ENCODE measurements at places on chromosomes 16 and 17. TPM values are rescaled to one million over a fixed set of nuclear protein-coding genes. Genes with fewer than 3 reads are reported as not detected.

- H3K4me3 ChIP-seq, result peak overlapping the region; percentile 74
- H3K4me1 ChIP-seq, result peaks cover 63% of the 10 kb centered on the region
- H3K27ac ChIP-seq, result peak overlapping the region; percentile 85
- DNase-seq, result peak; percentile 57
- no peaks in the 10 kb centered on the region for H3K27me3 ChIP-seq
These were observed 20.1 kb downstream of the CD7 start for GRCh38 chr17:82297280-82297713.

DNA sequence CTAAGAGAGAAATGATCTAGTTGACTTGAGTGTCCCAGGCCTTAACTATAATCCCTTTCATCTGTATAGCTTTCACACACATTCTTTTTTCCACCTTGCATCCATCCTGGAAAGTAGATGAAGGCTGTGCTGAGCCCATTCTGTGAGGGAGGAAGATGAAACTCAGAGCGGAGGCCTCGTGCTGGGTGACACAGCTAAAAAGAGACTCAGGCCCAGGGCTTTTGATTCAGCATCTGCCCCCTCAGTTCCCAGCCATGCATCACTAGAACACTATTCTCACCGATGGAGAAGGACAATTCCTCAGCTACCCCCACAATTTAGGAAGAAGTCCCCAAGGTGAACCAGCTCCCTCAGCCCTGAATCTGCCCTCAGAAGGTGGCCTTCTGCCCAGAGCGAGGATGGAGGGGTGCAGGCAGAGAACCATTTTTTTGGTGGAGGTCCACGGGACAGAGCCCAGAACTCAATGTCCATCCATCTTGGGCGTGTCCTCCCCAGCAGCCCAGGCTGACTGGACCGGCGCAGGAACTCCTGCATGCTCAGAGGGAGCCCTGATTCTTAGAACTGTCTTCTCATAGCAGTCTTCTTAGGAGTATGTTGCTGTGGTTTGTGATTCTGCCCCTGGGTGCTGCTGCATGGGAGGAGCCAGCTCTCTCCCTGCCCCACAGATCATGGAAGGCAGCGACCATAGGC is 5.8 kb upstream of the MYCBPAP start:
- H3K36me3 ChIP-seq, result peaks cover under 1% of the 10 kb centered on the region
- peaks cover 10% of the 10 kb centered on the region for H3K4me1 ChIP-seq
- DNase-seq, result no peak
- H3K27me3 ChIP-seq, result peaks cover 19% of the 10 kb centered on the region

DNA sequence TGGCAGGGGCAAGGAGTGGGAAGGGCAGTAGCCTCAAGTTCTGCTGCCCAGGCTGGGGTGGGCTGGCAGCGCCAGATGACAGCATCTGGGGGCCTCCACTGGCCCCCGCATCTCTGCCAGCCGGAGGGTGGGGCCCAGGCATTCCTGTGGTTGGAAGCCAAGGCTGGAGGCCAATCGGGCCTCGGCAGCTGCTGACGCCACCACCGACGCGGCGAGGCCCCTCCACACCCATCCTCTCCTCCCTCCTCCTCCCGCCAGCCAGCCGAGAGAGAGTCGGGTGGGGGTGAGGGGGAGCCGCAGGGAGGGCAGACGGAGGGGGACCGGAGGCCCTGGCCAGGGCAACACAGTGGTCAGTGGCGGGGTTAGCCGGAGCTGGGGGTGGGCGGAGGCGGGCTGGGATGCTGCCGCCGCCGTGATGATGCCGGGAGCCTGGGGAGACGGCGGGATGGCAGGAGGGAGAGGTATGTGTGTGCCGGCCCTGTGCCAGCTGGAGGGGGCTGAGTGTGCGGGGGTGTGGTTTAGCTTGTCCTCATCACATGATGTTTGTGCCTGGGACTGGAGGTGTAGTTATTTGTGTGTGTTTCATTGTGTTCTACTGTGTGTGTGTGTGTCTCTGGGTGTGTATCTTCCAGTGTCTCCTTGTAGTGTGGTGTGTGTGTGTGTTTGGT is 36.6 kb downstream of the ARHGAP23 start:
- peak; percentile 94 for DNase-seq
- H3K4me3 ChIP-seq, result peak overlapping the region; percentile 60
- peaks cover 21% of the 10 kb centered on the region for H3K36me3 ChIP-seq
- H3K27ac ChIP-seq, result peak overlapping the region; percentile 68
- H3K4me1 ChIP-seq, result peaks cover 24% of the 10 kb centered on the region

GRCh38 chr17:77472468-77473310 is 331.9 kb downstream of the SEC14L1 start:
- H3K27ac ChIP-seq, result peak overlapping the region; percentile 92
- H3K4me3 ChIP-seq, result peak overlapping the region; percentile 32
- no peaks in the 10 kb centered on the region for H3K27me3 ChIP-seq
- DNase-seq, result no peak

- DNase-seq, result no peak
- peaks cover 56% of the 10 kb centered on the region for H3K4me1 ChIP-seq
- H3K27me3 ChIP-seq, result no peaks in the 10 kb centered on the region
These were observed 110.6 kb downstream of the PRKCA start for GRCh38 chr17:66412857-66413558.

DNA sequence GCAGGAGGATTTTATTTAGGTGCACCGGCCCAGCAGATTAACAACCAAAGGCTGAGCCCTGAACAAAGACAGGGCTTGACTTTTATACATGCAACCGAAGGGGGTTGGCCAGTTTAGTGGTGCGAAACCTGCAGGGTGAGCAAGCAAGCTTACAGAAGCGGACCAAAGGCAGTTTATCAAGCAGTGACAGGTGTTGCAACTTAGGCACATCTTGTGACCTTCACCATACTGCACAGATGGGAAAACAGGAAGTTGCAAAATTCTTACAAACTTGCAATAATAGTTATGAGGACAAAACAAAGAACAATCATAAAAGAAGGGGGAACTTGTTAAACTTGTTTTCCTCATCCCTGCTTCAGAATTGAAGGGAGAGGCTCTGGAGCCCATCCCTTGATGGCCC is 1265.1 kb downstream of the CDH8 start:
- DNase-seq, result no peak
- no peak overlapping the region for H3K27ac ChIP-seq
- H3K36me3 ChIP-seq, result no peaks in the 10 kb centered on the region

DNA sequence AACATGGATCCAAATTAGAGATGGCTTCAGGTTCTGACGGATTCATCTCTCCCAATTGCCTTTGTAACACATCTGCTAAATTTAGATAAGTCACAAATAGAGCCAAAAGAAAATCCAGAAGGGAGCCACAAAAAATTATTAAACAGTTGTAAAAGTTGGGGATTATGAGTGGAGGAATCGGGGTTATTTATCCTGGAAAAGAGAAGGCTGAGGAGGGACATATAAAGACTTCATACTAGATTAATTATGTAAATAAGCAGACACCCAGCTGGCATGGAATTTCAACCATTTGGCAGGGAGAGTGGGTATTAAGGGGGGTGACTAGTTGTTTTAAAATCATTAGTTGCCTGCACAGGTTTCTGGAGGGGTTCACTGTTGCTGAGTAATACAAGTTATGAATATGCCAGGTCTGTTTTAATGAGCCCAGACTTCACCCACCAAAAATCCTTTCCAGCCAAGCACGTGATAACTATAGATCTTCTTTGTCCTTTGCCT is 89.6 kb downstream of the CDH13 start:
- peaks cover 49% of the 10 kb centered on the region for H3K27me3 ChIP-seq
- H3K27ac ChIP-seq, result no peak overlapping the region
- no peak overlapping the region for H3K4me3 ChIP-seq
- H3K36me3 ChIP-seq, result no peaks in the 10 kb centered on the region

GRCh38 chr16:24188021-24188542 is 68.1 kb upstream of the CACNG3 start:
- H3K36me3 ChIP-seq, result no peaks in the 10 kb centered on the region
- H3K27me3 ChIP-seq, result peaks cover 69% of the 10 kb centered on the region
- H3K4me1 ChIP-seq, result no peaks in the 10 kb centered on the region
- no peak overlapping the region for H3K27ac ChIP-seq
- H3K4me3 ChIP-seq, result no peak overlapping the region

DNA sequence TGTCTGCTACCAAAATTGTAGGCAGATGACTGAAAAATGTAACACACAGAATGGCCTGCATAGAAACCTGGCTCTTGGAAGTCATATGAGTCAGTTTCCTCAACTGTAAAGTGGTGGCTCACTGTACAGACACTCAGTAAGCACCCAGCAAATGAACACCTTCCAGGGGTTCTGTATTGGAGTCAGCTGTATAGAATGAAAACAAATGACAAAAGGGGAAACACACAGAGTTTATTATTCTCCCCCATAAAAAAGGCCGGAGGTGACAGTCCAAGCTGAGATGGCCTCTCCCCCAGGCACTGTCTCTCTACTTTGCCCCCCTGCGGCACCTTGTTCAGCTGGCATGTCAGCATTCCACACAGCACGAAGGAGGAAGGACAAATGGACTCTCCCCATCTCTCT is 6.2 kb upstream of the MEOX1 start:
- H3K4me3 ChIP-seq, result no peak overlapping the region
- H3K27me3 ChIP-seq, result peaks cover 25% of the 10 kb centered on the region
- DNase-seq, result peak; percentile 35
- H3K27ac ChIP-seq, result no peak overlapping the region

DNA sequence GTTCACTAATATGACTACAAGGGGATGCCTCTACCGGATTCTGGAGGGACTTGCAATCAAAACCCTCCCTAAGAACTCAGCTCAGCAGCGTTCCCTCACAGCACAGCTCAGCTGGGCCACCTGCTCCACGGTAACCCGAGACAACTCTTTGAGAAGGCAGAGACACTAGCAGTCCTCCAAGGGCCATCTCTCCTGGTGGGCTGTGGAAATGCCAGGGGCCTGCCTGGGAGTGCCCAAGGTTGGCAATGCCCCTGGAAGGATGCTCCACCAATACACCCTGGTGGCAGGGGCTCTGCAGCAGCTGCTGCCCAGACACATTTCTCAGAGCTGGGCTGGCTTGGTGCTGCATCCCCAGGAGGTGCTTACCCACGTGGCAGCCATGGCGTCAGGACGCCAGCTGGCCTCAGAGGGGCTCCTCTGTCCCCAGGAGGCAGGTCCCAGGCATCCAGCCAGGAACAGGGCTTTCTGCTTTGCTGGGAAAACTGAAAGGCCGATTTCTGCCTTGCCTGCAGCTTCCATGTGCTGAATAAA is 16.5 kb downstream of the CDIP1 start:
- H3K4me3 ChIP-seq, result no peak overlapping the region
- H3K4me1 ChIP-seq, result peaks cover 20% of the 10 kb centered on the region
- no peak for DNase-seq
- H3K27me3 ChIP-seq, result no peaks in the 10 kb centered on the region
- no peaks in the 10 kb centered on the region for H3K36me3 ChIP-seq

DNA sequence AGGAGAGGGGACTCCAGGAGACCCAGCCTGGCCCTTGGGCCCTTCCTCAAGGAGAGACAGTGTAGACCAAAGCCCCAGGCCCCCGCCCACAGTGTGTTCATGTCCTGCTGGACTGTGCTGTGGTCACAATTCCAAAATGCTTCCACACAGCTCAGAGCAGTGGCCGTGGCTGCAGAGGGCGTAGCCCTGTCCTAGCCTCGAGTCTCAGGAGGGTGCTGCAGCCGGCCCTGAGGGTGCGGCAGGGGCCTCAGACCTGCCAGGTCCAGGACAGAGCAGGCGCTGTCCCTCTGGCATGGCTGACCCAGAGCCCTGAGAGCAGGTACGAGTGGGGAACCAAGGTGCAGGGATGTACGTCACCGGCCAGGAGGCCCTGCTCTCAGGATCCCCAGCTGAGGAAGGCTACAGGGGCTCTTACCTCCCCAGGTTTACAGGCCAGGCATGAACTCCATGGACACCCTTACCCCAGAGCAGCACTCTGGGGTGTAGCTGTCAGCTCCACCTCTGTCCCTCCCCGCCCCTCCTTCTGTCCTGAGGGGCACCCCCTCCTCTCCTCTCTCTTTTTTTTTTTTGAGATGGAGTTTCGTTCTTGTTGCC is 7.3 kb downstream of the DBNDD1 start:
- no peak overlapping the region for H3K27ac ChIP-seq
- no peaks in the 10 kb centered on the region for H3K4me1 ChIP-seq
- peaks cover 11% of the 10 kb centered on the region for H3K36me3 ChIP-seq
- no peak overlapping the region for H3K4me3 ChIP-seq
- no peaks in the 10 kb centered on the region for H3K27me3 ChIP-seq

GRCh38 chr17:69218986-69219385 is 9.6 kb downstream of the ABCA10 start:
- no peak overlapping the region for H3K27ac ChIP-seq
- no peaks in the 10 kb centered on the region for H3K36me3 ChIP-seq
- DNase-seq, result no peak
- H3K4me1 ChIP-seq, result peaks cover 5% of the 10 kb centered on the region
- H3K27me3 ChIP-seq, result no peaks in the 10 kb centered on the region

GRCh38 chr16:49467540-49468372 is 94.2 kb downstream of the C16orf78 start:
- H3K27ac ChIP-seq, result no peak overlapping the region
- H3K27me3 ChIP-seq, result peaks cover 89% of the 10 kb centered on the region
- H3K36me3 ChIP-seq, result no peaks in the 10 kb centered on the region

DNA sequence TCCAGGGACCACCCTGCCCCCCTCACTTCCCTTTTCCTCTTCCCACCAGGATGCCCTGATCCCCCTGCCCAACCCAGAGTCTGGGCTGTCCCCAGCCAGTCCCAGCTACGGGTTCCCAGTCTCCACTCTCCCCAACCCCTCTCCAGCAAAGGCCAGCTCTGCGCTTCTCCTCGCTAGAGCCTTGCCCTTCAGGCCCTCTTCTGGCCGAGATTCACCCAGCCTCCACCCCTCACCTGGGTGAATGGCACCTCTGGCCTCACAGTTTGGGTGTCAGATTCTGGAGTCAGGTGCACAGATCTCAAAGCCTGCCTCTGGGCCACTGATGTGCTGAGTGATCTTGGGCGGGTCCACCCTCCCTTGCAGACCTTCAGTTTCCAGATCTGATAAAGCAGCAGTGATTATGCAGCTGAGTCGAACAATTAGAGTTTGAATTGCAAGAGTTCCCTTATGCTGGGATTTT is 185.6 kb upstream of the TNRC6C start:
- H3K27me3 ChIP-seq, result peaks cover 58% of the 10 kb centered on the region
- no peak overlapping the region for H3K4me3 ChIP-seq
- H3K4me1 ChIP-seq, result peaks cover 8% of the 10 kb centered on the region
- no peaks in the 10 kb centered on the region for H3K36me3 ChIP-seq

DNA sequence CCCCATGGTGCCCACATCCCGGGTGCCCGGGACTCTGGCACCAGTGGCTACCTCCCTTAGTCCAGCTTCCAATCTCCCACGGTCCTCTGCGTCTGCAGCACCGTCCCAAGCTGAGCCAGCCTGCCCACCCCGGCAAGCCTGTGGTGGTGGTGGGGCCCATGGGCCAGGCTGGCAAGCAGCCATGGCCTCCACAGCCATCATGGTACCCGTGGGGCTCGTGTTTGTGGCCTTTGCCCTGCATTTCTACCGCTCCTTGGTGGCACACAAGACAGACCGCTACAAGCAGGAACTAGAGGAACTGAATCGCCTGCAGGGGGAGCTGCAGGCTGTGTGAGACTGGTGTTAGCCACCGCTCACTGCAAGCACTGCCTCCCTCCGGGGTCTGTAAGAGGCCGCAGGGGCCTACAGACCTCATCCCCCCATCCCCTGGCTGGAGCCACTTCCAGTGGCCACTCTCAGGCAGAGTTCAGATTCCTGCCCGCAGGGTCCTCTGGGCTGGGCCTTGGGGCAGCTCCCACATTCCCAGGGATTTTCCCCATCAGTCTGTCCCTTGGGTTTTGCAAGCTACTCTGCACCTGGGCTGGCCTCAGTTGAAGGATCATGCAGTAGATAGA is 3.9 kb upstream of the SETD1A start:
- peak overlapping the region; percentile 13 for H3K27ac ChIP-seq
- H3K4me1 ChIP-seq, result peaks cover 24% of the 10 kb centered on the region
- H3K27me3 ChIP-seq, result no peaks in the 10 kb centered on the region
- peaks cover 48% of the 10 kb centered on the region for H3K36me3 ChIP-seq
- H3K4me3 ChIP-seq, result no peak overlapping the region

WIPF2 gene
- 327 TPM for total RNA-seq

OR3A2 gene
- not detected for total RNA-seq

SLC12A4 gene
- 38.0 TPM for total RNA-seq

SLC12A3 gene
- total RNA-seq, result not detected

C16orf74 gene
- total RNA-seq, result 3.4 TPM

TSPAN10 gene
- 4.2 TPM for total RNA-seq

TMEM235 gene
- total RNA-seq, result not detected

ST6GALNAC1 gene
- total RNA-seq, result 52.4 TPM

SMIM22 gene
- total RNA-seq, result 235 TPM

NEUROD2 gene
- not detected for total RNA-seq

Measured in Calu3 (cell line).